ENCODE measurements at places on chromosomes 2 and 18.

GRCh38 chr18:48066225-48066652 lies 135.8 kb upstream of the SMAD2 start:
- no peak for DNase-seq

DNA sequence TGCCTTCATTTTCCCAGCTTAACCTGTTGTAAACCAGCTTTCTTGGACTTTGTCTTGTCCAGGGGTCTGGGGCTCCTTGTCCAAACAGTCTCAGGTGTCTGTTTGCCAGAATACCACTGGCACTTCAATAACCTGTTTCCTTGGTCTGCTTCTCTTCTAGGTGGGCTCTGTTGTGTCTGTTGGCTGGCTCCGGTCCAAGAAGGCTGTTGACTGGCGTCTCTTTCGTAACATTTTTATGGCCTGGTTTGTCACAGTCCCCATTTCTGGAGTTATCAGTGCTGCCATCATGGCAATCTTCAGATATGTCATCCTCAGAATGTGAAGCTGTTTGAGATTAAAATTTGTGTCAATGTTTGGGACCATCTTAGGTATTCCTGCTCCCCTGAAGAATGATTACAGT lies 17.0 kb downstream of the SLC20A1 start:
- DNase-seq: no peak

DNA sequence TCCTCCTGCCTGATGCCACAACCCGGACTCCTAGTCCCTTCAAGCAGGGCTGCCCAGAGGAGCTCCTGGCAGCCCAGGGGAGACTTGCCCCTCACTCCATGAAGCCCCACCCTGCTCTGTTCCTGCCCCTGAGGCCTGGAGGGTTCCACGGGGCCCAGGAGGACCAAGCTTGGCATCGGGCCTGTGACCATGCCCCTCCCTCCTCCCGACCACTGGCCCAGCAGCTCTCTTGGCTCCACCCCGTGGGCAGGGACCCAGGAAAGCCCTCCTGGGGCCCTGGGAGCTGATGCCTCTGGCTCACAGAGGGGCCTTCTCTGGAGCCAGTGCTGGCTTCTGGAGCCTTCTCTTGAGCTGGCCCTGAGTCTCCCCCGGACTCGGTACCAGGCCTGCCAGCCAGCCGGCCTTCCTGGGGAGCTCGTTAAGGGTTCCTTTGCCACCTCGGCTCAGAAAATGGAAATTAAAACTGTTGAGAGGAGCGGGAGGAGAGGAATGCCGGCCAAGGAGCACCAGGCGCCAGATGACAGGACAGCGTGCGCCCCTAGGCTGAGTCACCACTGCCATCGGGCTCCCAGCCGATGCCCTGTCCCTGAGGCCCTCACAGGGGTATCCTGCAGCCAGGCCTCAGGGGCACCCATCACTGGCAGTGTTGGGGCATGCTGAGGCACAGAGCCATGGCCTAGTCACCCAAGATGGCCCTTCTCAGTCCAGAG lies 40.6 kb upstream of the SNED1 start:
- DNase-seq: peak; percentile 46

DNA sequence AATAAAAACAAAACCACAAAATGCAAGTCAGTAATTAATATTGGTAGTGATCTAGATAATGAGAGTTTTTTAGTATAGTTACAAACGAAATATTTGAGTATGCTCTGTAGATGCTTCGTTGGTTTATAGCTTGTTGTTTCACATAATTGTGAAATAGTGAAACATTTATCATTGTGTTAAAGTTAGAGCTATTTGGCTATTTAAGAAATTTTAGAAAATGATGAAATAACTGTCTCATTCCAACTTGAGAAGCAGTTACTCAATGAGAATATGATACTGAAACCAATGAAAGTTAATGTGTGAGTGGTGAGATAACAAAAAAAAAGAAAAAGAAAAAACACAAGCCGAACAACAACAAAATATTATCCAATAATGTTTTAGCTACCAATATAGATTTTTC lies 475.6 kb upstream of the ZEB2 start:
- no peak for DNase-seq

GRCh38 chr2:177262958-177263450 lies 1.5 kb downstream of the NFE2L2 start:
- DNase-seq: no peak

DNA sequence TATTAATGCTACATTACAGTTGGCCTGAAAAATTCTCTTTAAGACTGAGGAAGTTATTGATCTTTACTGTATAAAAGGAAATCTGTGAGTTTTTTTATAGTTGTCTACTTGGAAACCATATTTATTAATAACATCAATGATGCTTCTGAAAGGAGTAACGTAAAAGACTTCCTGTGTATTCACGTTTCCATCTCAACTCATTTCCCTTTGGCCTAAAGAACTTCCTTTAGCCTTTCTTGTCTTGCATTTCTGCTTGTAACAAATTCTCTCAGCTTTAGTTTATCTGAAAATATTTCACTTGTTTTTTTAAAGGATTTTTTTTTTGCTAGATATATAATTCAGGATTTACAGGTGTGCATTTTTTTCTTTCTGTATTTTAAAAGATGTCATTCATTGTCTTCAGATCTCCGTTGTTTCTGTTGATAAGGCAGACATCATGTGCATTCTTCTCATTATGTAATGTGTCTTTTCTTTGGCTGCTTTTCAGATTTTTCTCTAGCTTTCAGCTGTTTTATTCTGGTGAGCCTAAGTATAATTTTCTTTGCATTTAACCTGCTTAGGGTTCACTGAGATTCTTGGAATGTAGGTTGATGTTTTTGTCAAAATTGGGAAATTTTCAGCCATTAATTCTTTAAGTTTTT lies 159.0 kb upstream of the DAPL1 start:
- no peak for DNase-seq

- DNase-seq: no peak
Observed at GRCh38 chr2:168703926-168704325, 98.5 kb upstream of the NOSTRIN start.
